Skeletal muscle tissue (tissue), 5 donors: ENCODE measurements at places on chromosomes 4 and X. TPM values are rescaled to one million over a fixed set of nuclear protein-coding genes. Genes with fewer than 3 reads are reported as not detected.

FABP2 gene
- not detected for total RNA-seq

HMX1 gene
- total RNA-seq: not detected

CASP6 gene
- total RNA-seq: 14.6 TPM

CCNQ gene
- 13.0 TPM for total RNA-seq

PDS5A gene
- 56.4 TPM for total RNA-seq

FAM149A gene
- 6.8 TPM for total RNA-seq

GPC4 gene
- total RNA-seq: 49.1 TPM

SPANXA1 gene
- not detected for total RNA-seq

HTN3 gene
- total RNA-seq: not detected

CCSER1 gene
- 1.0 TPM for total RNA-seq

VEGFD gene
- total RNA-seq: under 0.01 TPM

TSPYL2 gene
- 7.3 TPM for total RNA-seq

F9 gene
- total RNA-seq: not detected

PRSS12 gene
- 10.4 TPM for total RNA-seq

NUDT11 gene
- 3.7 TPM for total RNA-seq

CXCL11 gene
- total RNA-seq: 0.52 TPM
